Ovary (tissue), 10 donors: ENCODE measurements at places on chromosomes 11 and 22. TPM values are rescaled to one million over a fixed set of nuclear protein-coding genes. Genes with fewer than 3 reads are reported as not detected.

DNA sequence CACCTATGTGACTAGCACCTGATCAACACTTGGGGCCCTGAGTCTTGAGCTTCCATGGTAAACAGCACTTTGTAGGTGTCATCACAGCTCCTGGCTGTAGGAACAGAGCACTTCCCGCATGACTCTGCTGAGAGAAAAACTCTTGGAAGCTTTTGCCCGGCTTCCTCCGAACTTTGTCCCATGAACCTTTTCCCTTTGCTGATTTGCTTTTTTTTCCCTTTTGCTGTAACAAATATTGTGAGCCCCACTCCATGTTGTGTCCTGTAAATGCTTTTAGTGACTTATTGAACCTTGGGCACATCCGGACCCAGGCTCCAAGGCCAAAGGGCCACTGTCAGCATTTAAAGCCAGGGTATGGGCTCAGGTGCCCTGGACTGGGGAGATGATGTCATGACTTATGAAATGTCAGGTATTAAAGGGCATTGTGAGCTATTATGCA is 391.1 kb downstream of the TENM4 start:
- H3K4me3 ChIP-seq, result no peak overlapping the region
- H3K4me1 ChIP-seq, result peaks cover 4% of the 10 kb centered on the region
- no peaks in the 10 kb centered on the region for H3K36me3 ChIP-seq
- no peaks in the 10 kb centered on the region for H3K27me3 ChIP-seq

DNA sequence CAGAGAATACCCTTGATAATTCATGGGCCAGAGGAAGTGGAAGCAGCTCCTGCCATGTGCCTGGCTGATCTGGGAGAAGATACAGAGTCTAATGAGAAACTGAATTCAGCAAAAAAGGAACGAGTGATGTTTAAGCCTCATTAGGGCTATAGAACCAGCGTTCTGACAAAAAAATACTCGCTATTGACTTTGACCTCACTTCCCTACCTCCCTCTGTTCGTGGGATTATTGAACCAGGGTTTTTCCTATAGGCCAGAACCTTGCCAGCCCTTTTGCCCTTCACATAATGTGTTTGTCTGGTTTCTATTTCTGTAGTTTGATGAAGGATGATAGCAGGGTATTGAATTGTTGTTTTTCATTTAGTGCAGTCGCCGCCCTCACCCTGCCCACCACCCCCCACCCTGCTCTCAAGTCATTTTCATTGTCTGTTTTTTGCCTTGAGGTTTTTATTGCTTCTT is 7.6 kb upstream of the RBFOX2 start:
- H3K27me3 ChIP-seq, result no peaks in the 10 kb centered on the region
- H3K27ac ChIP-seq, result no peak overlapping the region

DNA sequence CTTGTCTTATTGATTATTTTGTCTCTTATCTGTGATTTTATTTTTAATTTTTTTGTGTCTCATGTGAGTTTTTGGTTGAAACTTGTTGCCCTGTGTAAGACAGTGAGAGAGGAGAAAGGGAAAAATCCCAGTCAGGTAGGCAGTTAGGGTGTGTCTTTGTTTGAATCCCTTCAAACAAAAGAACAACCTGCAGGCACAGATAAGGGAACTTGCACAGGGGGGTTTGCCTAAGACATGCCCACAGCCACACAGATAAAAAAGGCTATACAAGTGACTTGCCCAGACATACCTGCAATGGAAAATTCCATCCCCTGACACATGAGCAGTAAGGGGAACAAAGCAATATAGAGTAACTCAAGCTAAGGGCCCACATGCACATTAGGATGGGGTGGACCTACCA is 127.8 kb upstream of the PLET1 start:
- no peak overlapping the region for H3K27ac ChIP-seq
- no peak overlapping the region for H3K4me3 ChIP-seq
- DNase-seq, result no peak
- H3K36me3 ChIP-seq, result no peaks in the 10 kb centered on the region
- no peaks in the 10 kb centered on the region for H3K27me3 ChIP-seq

DNA sequence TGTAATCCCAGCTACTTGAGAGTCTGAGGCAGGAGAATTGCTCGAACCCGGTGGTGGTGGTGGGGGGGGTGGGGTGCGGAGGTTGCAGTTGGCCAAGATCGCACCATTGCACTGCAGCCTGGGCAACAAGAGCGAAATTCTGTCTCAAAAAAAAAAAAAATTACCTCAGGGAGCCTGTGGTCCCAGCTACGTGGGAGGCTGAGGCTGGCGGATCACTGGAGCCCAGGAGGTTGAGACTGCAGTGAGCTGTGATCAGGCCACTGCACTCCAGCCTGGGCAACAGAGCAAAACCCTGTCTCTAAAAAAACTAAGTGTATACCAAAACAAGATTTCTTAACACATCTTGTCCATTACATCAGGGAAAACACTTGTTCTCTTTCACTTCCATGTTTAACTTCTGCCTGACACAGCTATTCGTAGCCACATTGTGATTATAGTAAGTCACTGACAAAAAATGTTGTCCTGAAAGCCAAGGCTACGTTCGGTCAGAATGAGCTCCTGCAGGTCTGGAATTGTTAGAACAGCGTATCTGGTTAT is 1.4 kb downstream of the TMEM80 start:
- peak overlapping the region; percentile 100 for H3K4me3 ChIP-seq
- H3K27me3 ChIP-seq, result no peaks in the 10 kb centered on the region
- H3K4me1 ChIP-seq, result peaks cover 13% of the 10 kb centered on the region
- no peak for DNase-seq
- peak overlapping the region; percentile 37 for H3K27ac ChIP-seq

DNA sequence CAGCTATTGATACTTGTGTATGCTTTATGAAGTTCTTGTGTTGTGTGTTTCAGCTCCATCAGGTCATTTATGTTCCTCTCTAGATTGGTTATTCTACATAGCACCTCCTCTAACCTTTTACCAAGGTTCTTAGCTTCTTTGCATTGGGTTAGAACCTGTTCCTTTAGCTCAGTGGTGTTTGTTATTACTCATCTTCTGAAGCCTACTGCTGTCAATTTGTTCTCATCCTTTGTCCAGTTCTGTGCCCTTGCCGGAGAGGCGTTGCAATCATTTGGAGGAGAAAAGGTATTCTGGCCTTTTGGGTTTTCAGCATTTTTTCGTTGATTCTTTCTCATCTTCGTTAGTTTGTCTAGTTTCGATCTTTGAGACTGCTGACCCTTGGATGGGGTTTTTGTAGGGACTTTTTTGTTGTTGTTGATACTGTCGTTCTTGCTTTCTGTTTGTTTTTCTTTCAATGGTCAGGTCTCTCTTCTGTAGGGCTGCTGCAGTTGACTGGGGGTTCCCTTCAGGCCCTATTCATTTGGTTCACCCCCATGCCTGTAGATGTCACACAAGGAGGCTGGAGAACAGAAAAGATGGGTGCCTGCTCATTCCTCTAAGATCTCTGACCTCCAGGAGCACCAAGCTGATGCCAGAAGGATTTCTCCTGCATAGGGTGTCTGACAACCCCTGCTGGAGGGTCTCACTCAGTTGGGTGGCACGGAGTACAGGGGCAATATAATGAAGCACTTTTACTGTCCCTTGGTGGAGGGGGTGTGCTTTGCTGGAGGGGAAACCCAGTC is 35.9 kb upstream of the MUC15 start:
- H3K27ac ChIP-seq, result no peak overlapping the region
- no peak overlapping the region for H3K4me3 ChIP-seq
- H3K36me3 ChIP-seq, result no peaks in the 10 kb centered on the region
- no peaks in the 10 kb centered on the region for H3K4me1 ChIP-seq
- no peak for DNase-seq
- H3K27me3 ChIP-seq, result no peaks in the 10 kb centered on the region

- H3K4me1 ChIP-seq, result no peaks in the 10 kb centered on the region
- no peaks in the 10 kb centered on the region for H3K36me3 ChIP-seq
- DNase-seq, result no peak
- no peak overlapping the region for H3K27ac ChIP-seq
- no peaks in the 10 kb centered on the region for H3K27me3 ChIP-seq
Observed at GRCh38 chr11:133834682-133835592, 10.4 kb downstream of the SPATA19 start.

- no peaks in the 10 kb centered on the region for H3K4me1 ChIP-seq
- H3K27ac ChIP-seq, result no peak overlapping the region
- DNase-seq, result no peak
- H3K4me3 ChIP-seq, result no peak overlapping the region
- H3K36me3 ChIP-seq, result no peaks in the 10 kb centered on the region
Observed at GRCh38 chr11:8311366-8311765, 47.7 kb upstream of the LMO1 start.

DNA sequence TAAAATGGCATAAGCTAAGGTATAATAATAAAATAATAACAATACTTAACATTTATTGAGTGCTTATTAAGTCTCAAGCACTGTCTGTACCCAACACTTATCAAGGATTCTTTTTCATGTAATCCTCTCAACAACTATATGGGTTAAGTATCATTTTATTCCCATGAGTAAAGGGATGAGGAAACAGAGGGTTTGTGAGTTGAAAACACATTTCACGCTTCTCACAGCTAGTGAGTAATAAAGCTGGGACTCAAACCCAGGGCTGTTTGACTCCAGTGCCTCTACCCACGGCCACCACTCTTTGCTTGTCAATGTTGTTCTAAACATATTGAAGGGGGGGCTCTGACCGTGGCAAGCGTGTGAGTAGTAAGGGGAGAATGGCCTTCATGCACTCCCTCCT is 8.7 kb downstream of the CD3E start:
- H3K4me3 ChIP-seq, result no peak overlapping the region
- DNase-seq, result no peak
- no peaks in the 10 kb centered on the region for H3K4me1 ChIP-seq
- no peaks in the 10 kb centered on the region for H3K27me3 ChIP-seq

- no peaks in the 10 kb centered on the region for H3K27me3 ChIP-seq
- H3K4me3 ChIP-seq, result peak overlapping the region; percentile 30
- H3K4me1 ChIP-seq, result peaks cover 2% of the 10 kb centered on the region
- no peak overlapping the region for H3K27ac ChIP-seq
Observed at GRCh38 chr22:43923191-43923590, 414 bp upstream of the PNPLA3 start.

GRCh38 chr11:118605116-118605867 is 2.1 kb upstream of the PHLDB1 start:
- no peaks in the 10 kb centered on the region for H3K36me3 ChIP-seq
- H3K4me1 ChIP-seq, result peaks cover 17% of the 10 kb centered on the region
- DNase-seq, result peak; percentile 90
- H3K27me3 ChIP-seq, result no peaks in the 10 kb centered on the region
- H3K4me3 ChIP-seq, result no peak overlapping the region

DNA sequence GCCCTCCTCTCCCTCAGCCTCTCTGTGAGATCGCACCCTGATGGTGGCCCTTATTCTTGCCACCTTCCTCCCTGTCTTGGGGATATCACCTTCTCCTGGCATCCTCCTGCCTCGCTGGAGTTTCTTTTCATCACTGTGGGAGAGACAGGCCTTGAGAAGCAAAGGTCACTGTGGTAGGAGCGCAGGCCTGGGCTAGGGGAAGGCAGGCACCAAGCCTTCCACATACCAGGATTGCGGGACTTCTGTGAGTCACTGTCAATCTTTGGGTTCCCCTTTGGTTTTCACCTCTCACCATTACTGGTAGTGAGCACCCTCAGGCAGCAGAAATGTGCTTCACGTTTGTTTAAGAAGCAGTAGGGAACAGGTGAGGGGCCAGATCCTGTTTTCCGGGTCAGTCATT is 31.2 kb upstream of the B3GAT1 start:
- H3K27me3 ChIP-seq, result no peaks in the 10 kb centered on the region
- no peak overlapping the region for H3K27ac ChIP-seq
- no peak for DNase-seq
- H3K4me3 ChIP-seq, result no peak overlapping the region
- H3K4me1 ChIP-seq, result no peaks in the 10 kb centered on the region
- no peaks in the 10 kb centered on the region for H3K36me3 ChIP-seq

- DNase-seq, result no peak
- H3K27ac ChIP-seq, result no peak overlapping the region
- H3K4me3 ChIP-seq, result no peak overlapping the region
- no peaks in the 10 kb centered on the region for H3K27me3 ChIP-seq
- peaks cover 4% of the 10 kb centered on the region for H3K4me1 ChIP-seq
Observed at GRCh38 chr22:30665786-30666185, 1.9 kb downstream of the DUSP18 start.

GRCh38 chr11:131644204-131644795 is 273.9 kb downstream of the NTM start:
- no peak overlapping the region for H3K4me3 ChIP-seq
- no peak for DNase-seq
- H3K27me3 ChIP-seq, result no peaks in the 10 kb centered on the region
- H3K4me1 ChIP-seq, result no peaks in the 10 kb centered on the region
- H3K36me3 ChIP-seq, result no peaks in the 10 kb centered on the region
- no peak overlapping the region for H3K27ac ChIP-seq

DNA sequence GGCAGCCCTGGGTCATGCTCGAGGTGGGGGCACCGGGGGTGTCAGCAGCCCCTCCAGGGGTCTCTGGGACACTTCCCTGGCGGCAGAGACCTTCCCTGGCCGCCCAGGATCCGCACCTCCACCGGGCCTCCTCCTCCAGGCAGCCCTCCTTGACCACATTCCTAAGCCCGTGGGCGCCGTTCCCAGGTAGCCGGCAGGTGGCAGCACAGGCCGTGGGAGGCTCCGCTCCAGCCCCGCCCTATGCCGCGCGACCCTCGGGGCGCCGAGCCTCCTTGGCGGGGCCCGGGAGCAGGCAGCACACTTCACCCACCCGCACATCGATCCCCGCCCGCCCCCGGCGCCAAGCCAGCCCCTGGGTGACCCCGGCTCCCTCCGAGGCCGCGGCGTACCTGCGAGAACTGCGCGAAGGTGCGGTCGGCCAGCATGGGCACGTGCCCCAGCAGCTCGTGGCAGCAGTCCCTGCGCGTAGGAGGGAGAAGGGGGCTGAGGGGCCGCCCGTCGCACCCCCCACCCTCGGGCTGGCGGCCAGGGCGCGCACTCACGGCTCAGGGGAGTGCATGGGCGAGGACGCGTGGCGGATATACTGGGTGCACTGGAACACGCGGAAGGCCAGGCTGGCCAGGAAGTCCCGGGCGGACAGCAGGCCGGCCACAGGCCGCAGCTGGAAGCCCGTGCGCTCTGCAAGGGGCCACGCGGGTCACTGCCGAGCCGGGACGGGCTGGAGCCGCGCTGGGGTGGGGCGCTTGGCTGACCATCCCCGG is 5.3 kb upstream of the INS start:
- peak overlapping the region; percentile 25 for H3K4me3 ChIP-seq
- H3K4me1 ChIP-seq, result peaks cover 3% of the 10 kb centered on the region
- H3K27ac ChIP-seq, result no peak overlapping the region
- no peaks in the 10 kb centered on the region for H3K27me3 ChIP-seq
- H3K36me3 ChIP-seq, result no peaks in the 10 kb centered on the region

- no peaks in the 10 kb centered on the region for H3K27me3 ChIP-seq
- H3K36me3 ChIP-seq, result no peaks in the 10 kb centered on the region
Observed at GRCh38 chr11:47152126-47152952, 24.3 kb downstream of the ARFGAP2 start.

Gene BRSK2
- 1.2 TPM for total RNA-seq

Gene C11orf87
- not detected for total RNA-seq

Gene SAA4
- total RNA-seq, result not detected

Gene CEP126
- 10.0 TPM for total RNA-seq

Gene SLC22A6
- not detected for total RNA-seq
